ENCODE measurements at places on chromosomes 7 and 10. TPM values are rescaled to one million over a fixed set of nuclear protein-coding genes. Genes with fewer than 3 reads are reported as not detected.

GRCh38 chr7:31493714-31494181, 20.1 kb upstream of the ITPRID1 start:
- no peak for DNase-seq

- no peak for DNase-seq
These were observed 58.2 kb downstream of the ABI1 start for GRCh38 chr10:26802527-26802926.

GRCh38 chr10:114541081-114541796, 116.8 kb downstream of the ABLIM1 start:
- DNase-seq = no peak

DNA sequence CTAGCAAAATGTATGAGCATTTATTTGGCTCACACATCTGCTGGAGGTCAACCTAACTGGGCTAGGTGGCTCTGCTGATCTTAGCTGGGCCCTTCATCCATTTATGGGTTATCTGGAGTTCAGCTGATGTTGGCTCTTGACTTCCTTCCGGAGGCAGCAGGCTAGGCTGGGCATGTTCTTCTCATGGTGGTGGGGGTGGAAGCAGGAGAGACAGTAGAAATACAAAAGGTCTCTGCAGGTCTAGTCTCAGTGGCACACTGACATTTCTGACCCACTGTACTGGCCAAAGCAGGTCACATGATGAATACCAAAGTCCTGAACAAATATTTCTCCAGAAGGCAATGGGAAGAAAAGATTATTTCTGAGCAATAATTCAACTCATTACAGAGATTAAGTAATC, 334.6 kb downstream of the CRPPA start:
- no peak for DNase-seq

- DNase-seq = no peak
These were observed 55.2 kb downstream of the DIP2C start for GRCh38 chr10:634256-634655.

Gene ACSM6
- not detected for total RNA-seq

Gene VSIR
- 66.6 TPM for total RNA-seq

- no peak for DNase-seq
These were observed 10.9 kb upstream of the AOAH start for GRCh38 chr7:36735172-36735571.

- no peak for DNase-seq
These were observed 107.8 kb upstream of the PHYHIPL start for GRCh38 chr10:59068581-59069191.

Gene GSTO2
- total RNA-seq = 22.3 TPM

DNA sequence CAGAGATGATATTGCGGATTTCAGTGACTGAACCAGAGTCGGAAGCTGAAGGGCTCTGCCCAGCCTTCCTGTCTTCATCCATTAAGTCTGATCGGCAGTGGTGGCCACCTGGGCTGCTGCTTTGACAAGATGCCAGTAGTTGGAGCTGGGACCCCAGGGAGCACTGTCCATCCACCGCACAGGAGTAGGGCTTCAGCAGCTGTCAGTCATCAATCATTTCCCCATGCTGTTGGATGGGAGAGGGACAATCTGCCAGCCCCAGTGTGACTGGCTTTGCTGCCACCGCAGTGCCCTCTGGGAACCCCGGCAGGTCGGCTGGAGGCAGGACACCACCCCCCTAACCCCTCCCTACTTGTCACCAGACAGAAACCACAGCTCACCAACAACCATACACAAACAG, 23.0 kb upstream of the GPR146 start:
- no peak for DNase-seq

Gene CDNF
- 2.1 TPM for total RNA-seq

Gene PIK3AP1
- 28.4 TPM for total RNA-seq

- DNase-seq = peak; percentile 29
These were observed 74.0 kb upstream of the SEC61G start for GRCh38 chr7:54833001-54833467.

DNA sequence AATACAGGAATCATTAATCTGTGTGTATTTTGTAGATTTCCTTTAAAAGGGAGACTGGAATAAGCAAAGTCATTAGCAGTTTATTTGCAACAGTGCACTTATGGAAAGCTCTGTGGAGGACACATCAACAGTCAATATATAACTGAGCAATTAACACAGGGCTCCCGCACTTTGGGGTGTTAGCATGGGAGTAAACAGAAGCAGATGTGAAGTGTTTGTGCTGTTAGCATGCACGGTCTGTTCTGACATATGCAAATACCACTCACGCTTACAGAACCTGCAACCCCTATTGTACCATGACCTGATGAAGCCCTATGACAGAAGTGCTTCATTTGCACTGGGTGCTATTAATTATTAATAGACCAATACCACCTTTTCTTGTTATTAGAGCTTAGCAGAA, 118.9 kb downstream of the PPP1R3A start:
- DNase-seq = no peak

Gene PNLIPRP3
- not detected for total RNA-seq

GRCh38 chr7:44565097-44565794, 8.5 kb downstream of the DDX56 start:
- peak; percentile 49 for DNase-seq

GRCh38 chr7:12327922-12328321, 75.7 kb downstream of the VWDE start:
- DNase-seq = no peak

GRCh38 chr10:60224066-60224705, 165.5 kb downstream of the ANK3 start:
- DNase-seq = peak; percentile 10

- DNase-seq = peak; percentile 6
These were observed 68.4 kb upstream of the MALRD1 start for GRCh38 chr10:18980089-18980629.

Gene CTNNA3
- total RNA-seq = 0.72 TPM

DNA sequence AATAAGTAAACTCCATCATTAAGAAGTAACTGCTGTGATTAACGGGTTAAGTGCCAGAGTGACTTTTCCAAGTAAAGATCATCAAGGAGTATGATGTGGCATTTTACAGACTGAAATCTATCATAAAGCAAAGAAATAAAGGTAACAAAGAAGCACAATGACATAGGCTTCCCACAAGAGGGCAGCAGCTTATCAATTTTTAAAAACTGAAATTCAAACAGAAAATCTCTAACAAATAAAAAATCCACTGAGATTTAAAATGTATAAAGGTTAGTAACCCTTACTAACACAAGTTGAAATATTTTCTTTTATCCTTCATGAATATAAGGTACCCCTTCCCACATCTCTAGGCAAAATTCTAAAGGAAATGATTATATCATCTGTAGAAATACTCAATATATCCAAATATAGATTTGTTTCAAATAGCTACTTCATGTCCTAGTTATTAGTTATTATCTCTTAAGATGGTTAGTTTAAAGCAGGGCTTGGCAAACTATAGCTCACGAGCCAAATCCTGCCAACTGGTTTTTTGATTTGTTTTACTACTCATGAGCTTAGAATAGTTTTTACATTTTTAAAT, 29.2 kb downstream of the FAM3C start:
- DNase-seq = no peak

GRCh38 chr10:30639946-30640786, 10.6 kb upstream of the LYZL2 start:
- DNase-seq = peak; percentile 86

- DNase-seq = no peak
These were observed 10.3 kb downstream of the LRMDA start for GRCh38 chr10:75441682-75442081.

Gene ZNF32
- total RNA-seq = 35.0 TPM

- DNase-seq = no peak
These were observed 16.3 kb downstream of the GSAP start for GRCh38 chr7:77399816-77400215.

DNA sequence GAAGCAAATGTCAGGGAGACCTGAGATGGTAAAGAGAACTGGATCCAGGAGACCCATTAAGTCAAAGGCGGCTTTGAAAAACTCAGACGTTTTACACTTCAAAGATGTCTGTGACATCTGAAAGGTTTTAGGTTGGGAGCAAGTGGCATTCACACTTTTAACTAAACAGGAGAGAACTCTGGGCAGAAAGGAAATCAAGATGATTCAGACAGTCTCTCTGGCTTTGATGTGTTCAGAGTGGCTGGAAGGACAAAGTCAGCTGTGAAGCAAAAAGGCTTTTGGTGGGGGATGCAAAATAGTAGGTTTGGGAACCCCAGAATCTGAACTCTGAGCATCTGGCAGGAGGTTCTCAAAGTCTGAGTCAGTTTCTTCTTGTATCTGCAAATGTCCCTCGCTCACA, 66.6 kb downstream of the PRKCQ start:
- no peak for DNase-seq

DNA sequence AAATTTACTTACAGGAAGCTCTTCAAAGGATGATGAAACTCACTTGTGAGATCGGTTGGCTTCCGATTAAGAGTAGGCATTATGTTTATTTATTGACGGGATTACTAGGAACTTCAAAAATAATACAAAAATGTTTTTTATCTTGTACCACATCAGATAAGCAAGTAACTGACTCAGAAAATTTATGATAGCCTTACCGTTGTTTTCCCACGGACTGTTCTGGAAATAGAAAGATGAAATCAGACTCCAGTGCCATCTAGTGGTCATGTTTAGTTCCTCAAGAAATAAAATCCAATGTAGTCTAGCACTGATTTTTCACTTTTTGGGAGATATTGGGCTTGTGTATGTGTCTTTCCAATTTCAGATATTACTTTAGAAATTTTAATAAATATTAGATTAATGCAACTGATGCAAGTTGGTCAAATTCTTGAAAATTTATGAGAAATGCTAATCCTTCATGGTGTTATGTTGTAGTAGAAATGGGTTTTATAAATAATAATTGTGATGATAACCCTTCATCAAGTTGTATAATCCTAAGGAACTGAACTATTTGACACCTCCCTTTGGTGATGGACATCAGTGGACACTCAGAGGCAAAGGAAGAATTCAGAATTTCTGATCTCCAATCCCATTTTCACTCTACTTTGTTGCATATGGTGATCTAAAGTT, 168.8 kb downstream of the TMEM26 start:
- peak; percentile 87 for DNase-seq

Data from kidney (tissue), 22 donors.